Glomerular endothelial cell (primary cell): ENCODE measurements at places on chromosomes 1 and 21. TPM values are rescaled to one million over a fixed set of nuclear protein-coding genes. Genes with fewer than 3 reads are reported as not detected.

DNA sequence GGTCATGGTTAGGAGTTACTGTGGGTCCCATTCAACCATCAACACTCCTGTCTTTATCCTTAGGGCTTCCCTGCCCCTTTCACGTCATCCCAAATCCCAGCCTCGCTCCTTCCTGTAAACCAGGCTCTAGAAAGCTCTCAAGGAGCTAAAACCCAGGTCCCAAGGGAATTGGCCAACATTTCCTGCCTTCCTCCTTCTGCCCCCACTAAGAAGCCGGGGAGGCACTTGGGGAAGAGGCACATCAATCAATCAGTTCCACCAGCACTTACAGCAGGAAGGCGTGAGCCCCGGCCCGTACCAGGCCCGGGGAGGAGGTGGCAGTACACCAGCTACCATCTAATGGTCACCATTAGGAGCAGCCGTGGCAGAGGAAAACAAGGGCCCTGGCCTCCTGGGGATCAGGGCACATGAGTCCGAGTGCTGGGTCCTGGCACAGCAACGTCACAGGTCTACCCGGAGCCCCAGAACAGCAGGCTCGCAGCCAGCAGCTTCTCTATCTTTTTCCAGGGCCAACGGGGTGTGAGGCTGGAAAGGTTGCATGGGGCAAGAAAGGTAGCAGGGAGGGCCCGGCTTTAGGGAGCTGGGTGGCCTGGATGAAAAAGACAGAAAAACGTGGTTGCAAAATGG lies 108.6 kb downstream of the CASZ1 start:
- DNase-seq = no peak

Gene PPIAL4G
- total RNA-seq = not detected in 2 replicates

Gene NFASC
- 0.06 TPM in 1 of 2 replicates, not detected in the other for total RNA-seq

- no peak for DNase-seq
Measured at GRCh38 chr21:42000908-42001307, 9.3 kb downstream of the ZBTB21 start.

GRCh38 chr1:162387226-162388082 lies 5.9 kb downstream of the C1orf226 start:
- DNase-seq = no peak

Gene DEPDC1
- 2.1 and 6.0 TPM in 2 replicates for total RNA-seq

DNA sequence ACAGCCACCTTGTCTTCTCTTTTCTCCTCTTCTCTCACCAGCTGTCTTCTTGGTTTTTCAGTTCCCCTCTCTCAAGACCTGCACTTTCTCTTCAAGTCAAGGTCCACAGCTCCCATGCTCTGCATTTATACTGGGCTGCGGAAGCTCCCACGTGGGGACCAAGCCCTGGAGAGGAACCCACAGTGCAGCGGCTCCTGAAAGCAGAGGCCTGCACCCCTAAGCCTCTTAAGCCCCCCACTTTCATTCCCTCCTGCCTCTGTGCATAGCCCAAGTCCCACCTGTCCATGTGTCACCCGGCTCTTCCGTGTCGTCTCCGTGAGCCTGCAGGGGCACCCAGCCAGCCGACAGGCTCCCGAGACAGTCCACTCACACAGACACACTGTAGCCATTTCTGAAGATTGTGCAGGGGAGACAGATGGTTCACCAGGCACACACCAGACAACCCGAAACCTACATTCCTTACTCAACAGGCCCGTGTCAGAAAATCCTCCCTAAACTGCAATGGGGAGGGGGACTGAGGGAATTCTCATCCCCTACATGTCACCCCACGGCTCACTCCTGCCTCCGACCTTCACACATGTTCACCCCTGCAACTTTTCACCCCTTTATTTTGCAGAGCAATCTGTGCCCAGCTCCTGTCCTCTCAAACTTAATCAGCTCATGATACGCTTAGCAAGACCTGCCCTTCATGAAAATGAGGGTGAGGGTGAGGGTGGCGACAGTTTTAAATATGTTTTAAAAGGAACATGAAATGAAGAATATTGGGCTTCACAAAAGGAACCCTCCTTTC lies 6.3 kb downstream of the MX2 start:
- DNase-seq = no peak

- no peak for DNase-seq
Measured at GRCh38 chr1:2024887-2025286, 5.7 kb downstream of the GABRD start.

- DNase-seq = no peak
Measured at GRCh38 chr1:11026903-11027302, 14.4 kb downstream of the TARDBP start.

GRCh38 chr21:42468491-42469131 lies 27.4 kb downstream of the RSPH1 start:
- no peak for DNase-seq

Gene SPATA45
- total RNA-seq = not detected in 2 replicates

Gene ALX3
- total RNA-seq = not detected in 2 replicates

Gene EXTL2
- 19.2 and 20.0 TPM in 2 replicates for total RNA-seq

- DNase-seq = no peak
Measured at GRCh38 chr1:90902672-90903071, 119.2 kb downstream of the ZNF644 start.

GRCh38 chr1:212108981-212109380 lies 73.4 kb downstream of the DTL start:
- DNase-seq = no peak

Gene SLC35F3
- 0.87 TPM in 1 of 2 replicates, not detected in the other for total RNA-seq

DNA sequence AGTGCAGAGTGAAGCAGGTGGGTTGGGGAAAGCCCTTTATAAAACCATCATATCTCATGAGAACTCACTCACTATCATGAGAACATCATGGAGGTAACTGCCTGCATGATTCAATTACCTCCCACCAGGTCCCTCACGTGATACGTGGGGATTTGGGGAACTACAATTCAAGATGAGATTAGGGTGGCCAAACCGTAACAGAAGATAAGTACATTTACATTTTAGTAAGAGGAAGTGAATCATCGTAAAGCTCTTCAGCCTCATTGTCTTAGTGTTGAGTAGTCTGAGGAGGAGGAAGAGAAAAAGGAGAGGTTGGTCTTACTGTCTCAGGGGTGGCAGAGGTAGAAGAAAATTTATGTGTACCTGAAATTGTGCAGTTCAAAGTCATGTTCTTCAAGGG lies 1053.4 kb upstream of the ADGRL4 start:
- no peak for DNase-seq

Gene TNNT2
- total RNA-seq = 0.88 TPM in 1 of 2 replicates, not detected in the other

Gene ESPN
- total RNA-seq = 0.15 and 1.1 TPM in 2 replicates

Gene OR6N1
- total RNA-seq = not detected in 2 replicates

Gene TIMM17A
- 47.8 and 48.4 TPM in 2 replicates for total RNA-seq

DNA sequence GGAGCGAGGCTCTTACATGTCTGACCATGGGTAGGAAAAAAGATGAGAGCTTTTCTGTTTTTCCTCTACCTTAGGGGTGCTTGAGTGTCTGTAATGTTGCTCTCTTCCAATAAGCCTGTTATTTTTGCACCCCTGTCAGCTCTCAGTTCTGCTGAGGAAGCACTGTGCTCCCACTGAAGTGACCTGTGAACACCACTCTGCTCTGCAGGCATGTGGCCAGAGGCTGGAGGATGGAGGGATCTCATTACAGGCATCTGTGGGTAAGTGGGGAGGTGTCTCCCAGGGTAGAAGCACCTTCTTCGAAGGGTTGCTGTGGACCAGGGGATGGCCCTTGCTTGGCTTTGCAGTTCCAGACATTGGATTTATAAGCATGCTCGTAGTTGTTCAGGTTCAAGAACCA lies 56.8 kb upstream of the RBM15 start:
- DNase-seq = no peak

DNA sequence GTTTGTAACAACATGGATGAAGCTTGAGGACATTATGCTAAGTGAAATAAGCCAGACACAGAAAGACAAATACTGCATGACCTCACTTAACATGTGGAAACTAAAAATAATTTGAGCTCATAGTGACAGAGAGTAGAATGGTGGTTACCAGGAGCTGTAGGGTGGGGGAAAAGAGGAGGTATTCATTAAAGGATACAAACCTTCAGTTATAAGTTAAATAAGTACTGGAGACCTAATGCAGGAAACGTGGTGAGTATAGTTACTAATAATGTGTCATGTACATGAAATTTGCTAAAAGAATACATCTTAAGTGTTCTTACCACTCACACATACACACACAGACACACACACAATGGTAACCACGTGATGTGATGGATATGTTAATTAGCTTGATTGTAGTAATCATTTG lies 86.7 kb downstream of the NGF start:
- DNase-seq = no peak

GRCh38 chr1:42319871-42320484 lies 15.1 kb downstream of the FOXJ3 start:
- DNase-seq = no peak

GRCh38 chr1:84090447-84091245 lies 53.4 kb upstream of the PRKACB start:
- DNase-seq = no peak

- DNase-seq = no peak
Measured at GRCh38 chr1:187229496-187229895, 400.7 kb downstream of the PLA2G4A start.

GRCh38 chr1:147717706-147718097 lies 42.7 kb downstream of the GJA5 start:
- no peak for DNase-seq

GRCh38 chr1:164051782-164052181 lies 507.2 kb upstream of the PBX1 start:
- no peak for DNase-seq

GRCh38 chr1:27436204-27437159 lies 44.1 kb downstream of the GPR3 start:
- DNase-seq = no peak

DNA sequence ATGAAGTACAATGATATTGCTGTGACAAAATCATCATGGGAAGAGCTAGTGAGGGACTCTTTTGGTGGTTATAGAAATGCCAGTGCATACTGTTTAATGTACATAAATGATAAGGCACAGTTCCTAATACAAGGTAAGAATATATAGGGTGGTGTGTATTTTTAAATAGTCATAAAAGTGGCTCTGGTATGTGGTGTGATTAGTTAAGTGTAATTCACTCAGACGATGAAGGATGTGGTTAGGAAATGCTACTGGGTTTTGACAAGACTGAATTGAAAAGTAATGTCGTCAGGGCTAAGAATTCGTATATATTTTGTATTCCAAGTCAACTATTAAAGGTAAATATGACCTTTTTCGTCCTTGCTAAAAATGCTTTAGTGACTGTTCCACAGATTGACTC lies 101.7 kb downstream of the USP25 start:
- DNase-seq = no peak
